ENCODE measurements at places on chromosomes 4 and X. TPM values are rescaled to one million over a fixed set of nuclear protein-coding genes. Genes with fewer than 3 reads are reported as not detected.

DNA sequence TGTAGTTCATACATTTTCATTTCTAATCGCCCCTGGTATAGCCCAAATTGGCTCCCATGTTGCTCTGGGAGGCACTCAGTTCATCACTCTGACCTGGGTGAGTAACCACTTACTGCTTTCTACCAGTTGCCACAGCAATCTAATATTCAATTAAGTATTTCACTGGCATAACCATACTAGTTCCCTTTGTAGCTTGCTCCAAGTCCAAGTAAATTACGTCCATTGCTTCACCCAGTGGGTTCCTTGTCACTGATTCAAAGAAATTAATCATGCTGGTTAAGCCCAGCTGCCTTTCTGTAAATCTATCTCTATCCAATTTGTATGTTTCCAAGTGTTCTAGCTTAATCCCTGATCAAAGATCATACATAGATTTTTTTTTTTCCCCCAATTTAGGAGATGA is 92.0 kb upstream of the CBR4 start:
- H3K27me3 ChIP-seq, result no peaks in the 10 kb centered on the region
- no peak overlapping the region for H3K4me3 ChIP-seq
- no peaks in the 10 kb centered on the region for H3K4me1 ChIP-seq
- no peaks in the 10 kb centered on the region for H3K36me3 ChIP-seq
- no peak overlapping the region for H3K27ac ChIP-seq

DNA sequence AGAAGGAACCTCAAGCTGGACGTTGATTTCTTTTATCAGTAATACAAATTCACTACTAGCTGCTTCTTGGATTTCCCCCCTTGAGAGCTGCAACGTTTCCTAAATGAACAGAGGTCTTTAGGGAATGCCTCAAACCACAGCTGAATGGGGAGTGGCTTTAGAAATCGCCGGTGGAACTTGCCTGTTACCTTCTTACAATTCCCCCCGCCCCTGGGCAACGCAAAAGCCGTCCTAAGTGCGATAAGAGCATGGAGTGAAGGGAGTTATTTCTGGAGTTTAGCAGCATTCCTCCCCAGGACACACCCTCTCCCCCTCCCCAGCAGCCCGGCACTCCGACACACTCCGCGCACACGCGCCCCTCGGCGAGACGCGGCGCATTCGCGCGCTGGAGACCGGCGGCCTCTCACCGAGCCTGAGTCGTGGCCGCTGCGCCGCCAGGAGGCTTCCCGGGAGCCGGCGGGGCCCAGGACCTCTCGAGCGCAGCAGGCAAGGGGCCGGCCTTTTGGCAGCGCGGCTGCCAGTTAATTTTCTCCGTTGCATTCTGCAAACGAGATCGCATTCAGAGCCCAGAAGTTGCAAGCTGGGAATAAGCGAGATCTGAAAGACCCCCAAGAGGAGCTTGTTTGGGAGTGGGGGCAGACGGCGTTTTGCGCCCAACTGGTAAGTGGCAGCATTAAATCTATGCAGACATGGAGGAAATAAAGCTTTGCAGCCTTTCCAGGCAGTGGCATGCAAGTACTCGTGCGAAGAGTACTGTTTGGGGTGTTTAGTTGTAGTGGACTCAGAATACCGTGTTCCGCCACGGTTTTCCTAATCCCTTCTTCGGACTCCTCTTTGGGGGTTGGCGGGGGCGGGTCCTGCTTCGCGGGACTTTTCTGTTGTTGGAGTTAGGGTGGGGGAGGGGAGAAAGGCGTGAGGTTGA is 134.7 kb downstream of the PALLD start:
- H3K36me3 ChIP-seq, result no peaks in the 10 kb centered on the region
- DNase-seq, result peak; percentile 86
- peak overlapping the region; percentile 70 for H3K27ac ChIP-seq
- H3K4me3 ChIP-seq, result peak overlapping the region; percentile 55
- H3K4me1 ChIP-seq, result peaks cover 46% of the 10 kb centered on the region
- no peaks in the 10 kb centered on the region for H3K27me3 ChIP-seq

DNA sequence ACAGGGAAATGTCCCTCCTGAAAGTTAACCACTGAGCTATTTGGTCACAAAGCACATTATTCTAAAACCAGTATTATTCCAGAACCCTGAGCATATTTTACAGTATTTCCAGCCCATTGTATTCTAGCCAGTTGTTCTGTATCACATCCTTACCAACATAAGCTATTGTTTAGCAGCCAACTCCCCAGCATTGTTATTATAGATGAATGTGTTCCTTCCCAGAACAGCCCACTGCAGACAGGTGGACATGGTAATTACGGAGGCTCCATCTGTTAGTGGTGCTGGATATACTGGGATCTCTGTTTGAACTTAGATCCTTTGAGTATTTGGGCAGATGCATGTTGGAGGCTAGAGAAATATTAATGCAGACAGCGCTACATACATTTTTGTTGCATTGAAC is 126.1 kb downstream of the MGST2 start:
- H3K36me3 ChIP-seq, result no peaks in the 10 kb centered on the region
- no peaks in the 10 kb centered on the region for H3K27me3 ChIP-seq
- no peak for DNase-seq

IL15 gene
- total RNA-seq, result 5.9 TPM

MXRA5 gene
- 8.0 TPM for total RNA-seq
